ENCODE measurements at places on chromosomes 6 and 20.

DNA sequence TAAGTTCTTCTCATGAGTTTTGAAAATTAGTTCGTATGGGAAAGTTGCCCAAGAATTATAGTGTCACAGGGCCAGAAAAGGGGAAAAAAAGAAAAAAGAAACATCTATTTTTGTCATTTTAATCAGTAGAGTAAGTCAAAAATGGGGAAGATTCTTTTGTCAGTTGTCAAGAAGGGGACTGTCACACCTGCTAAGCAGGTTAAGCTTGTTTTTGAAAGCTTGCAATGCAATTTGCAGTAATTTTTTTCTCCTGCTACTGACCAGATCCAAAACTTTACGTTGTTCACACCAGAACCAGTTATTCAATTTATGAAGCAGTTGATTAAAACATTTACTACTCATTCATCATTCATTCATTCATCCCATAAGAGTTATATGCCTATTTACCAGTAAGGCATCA, 171.4 kb downstream of the SOX4 start:
- no peak for DNase-seq

GRCh38 chr6:136063096-136063495, 187.0 kb downstream of the MTFR2 start:
- no peak for DNase-seq

- DNase-seq, result no peak
Measured at GRCh38 chr20:3890999-3891929, 2.1 kb downstream of the PANK2 start.

- no peak for DNase-seq
Measured at GRCh38 chr6:97842521-97842920, 559.5 kb upstream of the MMS22L start.

- DNase-seq, result no peak
Measured at GRCh38 chr6:35083507-35083906, 57.6 kb downstream of the TCP11 start.

GRCh38 chr6:126657561-126658175, 317.8 kb downstream of the CENPW start:
- no peak for DNase-seq

- DNase-seq, result no peak
Measured at GRCh38 chr20:45359069-45359405, 3.9 kb upstream of the SYS1 start.

- peak; percentile 23 for DNase-seq
Measured at GRCh38 chr6:143232849-143233248, 172.2 kb downstream of the AIG1 start.

- no peak for DNase-seq
Measured at GRCh38 chr6:9985481-9985880, 429.4 kb downstream of the TFAP2A start.

DNA sequence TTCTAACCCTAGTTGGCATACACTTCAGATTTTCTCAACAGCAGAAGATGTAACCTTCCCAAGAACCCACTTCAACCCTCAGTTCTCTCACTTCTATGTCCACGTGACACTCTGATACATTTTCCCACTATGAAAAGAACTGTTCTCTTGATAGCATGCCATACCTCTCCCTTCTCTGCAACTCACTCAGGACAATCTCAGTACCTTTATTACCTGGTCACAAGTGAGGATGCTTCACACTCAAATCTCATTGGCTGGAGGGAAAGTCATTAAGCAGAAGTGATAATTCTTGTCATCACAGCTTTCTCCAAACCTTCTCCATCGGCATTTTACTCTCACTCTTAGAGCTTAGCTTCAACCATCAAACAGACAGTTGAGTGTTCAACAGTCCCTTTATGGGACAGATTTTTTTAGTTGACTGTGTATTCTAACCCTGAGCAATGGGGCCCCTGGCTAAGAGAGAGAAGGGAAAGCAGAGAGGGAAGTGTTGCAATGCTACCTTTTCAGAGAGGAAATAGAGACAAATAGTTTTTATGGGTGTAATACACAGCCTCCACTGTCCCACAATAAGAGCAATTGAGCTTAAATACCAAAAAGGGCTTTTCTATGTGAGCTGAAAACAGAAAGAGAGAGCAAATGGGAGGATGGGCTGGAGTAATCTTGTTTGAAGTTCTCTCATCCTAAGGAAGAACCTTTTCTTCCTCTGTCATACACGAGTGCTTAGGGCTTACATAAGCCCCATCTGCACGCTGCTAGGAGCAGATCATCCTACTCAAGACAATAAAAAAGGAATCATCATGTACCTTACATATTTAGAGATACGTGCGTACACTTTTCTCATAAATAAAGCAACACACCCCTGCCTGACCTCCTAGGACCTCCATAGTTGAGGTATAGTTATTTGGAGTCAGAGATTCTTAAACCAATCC, 16.0 kb downstream of the HLA-DPA1 start:
- no peak for DNase-seq

DNA sequence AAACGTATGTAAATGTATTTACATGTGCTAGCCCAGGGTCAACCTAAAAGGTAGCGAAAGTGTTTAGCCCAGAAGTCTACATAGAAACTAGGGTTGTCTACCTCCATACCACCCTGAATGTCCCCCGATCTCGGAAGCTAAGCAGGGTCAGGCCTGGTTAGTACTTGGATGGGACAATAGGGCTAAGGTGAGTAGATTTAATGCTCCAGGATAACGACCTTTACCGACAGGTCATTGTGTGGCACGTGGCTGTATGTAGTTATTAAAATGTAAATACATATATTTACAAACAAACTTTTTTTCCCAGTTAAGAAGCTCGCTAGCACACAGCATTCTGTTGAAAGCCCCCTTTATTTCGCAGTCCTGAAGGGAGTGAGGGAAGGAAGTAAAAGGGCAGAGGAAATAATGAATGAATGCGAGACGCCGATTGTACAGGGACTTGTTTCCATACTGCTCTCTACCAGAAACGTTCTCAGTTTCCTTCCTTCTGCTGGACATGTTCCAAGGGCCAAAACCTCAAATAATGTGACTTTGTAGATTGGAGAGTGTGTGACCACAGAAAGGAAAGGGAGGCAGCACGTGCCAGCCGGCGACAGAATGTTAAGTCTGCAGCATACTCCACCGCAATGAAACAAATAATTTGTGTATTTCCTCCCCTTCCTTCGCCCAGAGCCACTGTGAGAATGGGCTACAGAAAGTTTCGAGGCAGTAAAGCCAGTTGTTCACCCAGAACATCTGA, 612 bp downstream of the ADAT2 start:
- DNase-seq, result peak; percentile 18

GRCh38 chr6:155165029-155165710, 98.6 kb upstream of the CLDN20 start:
- DNase-seq, result no peak

- no peak for DNase-seq
Measured at GRCh38 chr6:7673063-7673536, 52.8 kb upstream of the BMP6 start.

GRCh38 chr6:111871725-111872400, 1.4 kb downstream of the FYN start:
- DNase-seq, result no peak

GRCh38 chr20:16272780-16273360, 300.4 kb downstream of the KIF16B start:
- no peak for DNase-seq

DNA sequence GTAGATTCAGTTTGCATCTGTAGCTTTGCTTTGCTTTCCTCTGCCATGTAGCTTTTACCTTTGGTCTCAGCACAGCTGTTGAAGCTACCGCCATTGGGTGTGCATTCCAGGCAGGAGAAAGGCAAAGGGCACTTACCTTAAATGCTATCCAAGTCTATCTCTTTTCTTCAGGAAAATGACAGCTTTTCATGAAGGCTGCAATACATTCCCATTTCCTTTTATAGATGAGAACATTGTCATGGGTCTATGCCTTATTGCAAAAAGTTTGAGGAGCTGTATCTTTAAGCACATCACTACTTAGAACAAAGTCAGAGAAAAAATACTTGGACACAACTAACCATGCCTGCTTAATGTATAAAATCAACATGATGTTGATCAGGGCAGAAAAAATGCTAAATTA, 266.8 kb downstream of the DOK5 start:
- DNase-seq, result no peak

GRCh38 chr6:15885624-15886023, 222.8 kb upstream of the DTNBP1 start:
- no peak for DNase-seq

DNA sequence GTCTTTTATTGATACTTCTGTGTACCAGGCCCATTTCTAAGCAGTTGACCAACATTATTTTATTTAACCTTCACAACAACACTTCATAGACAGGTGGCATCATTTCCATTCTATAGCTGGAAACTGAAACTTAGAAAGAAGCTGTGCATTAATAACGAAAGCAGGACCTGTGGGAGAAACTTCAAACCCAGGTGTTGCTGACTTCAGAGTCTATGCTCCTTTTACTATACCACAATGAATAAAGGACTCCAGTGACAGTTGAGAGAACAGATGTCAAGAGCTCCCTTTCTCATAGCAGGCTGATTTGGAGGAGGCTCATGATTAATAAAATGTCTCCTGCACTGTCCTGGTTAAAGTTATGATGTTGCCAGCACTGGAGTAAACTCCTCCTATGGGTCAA, 56.6 kb upstream of the POU3F2 start:
- no peak for DNase-seq

DNA sequence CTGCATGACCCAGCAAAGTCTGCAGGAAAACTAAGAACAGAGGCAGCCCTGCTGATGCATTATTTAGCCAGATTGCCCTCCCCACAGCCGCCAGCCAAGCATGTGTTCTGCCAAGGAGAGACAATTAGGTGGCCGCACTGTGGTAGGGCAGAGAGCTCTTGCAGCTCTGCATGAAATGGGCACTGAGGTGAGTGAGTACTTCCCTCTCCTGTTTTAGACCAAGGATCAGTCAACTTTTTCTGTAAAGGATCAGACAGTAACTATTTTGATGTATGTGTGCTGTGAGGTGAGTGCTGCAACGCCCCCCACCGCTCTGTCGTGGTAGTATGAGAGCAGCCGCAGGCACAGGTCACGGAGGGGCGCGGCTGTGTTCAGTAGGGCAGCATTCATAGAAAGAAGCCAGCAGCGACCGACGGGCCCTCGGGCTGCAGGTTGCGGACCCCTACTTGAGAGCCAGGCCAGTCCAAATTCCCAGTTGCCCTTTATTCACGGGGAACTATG, 23.8 kb upstream of the FAM50B start:
- no peak for DNase-seq

DNA sequence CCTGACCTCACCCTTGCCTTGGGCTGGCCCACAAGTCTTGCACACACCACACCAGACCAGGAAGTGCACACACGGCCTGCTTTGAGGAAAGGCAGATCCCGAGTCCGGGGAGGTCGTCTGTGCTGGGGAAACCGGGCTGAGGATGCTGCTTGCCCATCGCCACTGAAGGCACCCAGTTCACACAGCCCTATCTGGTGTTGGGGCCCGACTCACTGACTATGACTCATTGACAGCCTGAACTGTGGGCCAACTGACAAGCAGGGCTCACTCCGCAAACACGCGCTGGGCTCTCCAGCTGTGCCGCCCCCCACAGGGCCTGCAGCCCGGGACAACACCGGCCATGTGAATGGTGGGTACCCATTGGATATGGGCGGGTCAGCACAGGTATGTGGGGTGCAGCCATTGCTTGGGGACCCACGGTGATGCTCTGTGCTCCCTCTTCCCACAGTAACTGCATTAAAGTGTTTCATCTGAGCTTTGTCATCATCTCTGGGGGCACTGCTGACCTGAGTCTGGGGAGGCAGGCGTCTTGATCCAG, 1.6 kb downstream of the SAMD10 start:
- DNase-seq, result peak; percentile 57

GRCh38 chr20:49319208-49319809, 41.5 kb upstream of the ZNFX1 start:
- DNase-seq, result no peak

DNA sequence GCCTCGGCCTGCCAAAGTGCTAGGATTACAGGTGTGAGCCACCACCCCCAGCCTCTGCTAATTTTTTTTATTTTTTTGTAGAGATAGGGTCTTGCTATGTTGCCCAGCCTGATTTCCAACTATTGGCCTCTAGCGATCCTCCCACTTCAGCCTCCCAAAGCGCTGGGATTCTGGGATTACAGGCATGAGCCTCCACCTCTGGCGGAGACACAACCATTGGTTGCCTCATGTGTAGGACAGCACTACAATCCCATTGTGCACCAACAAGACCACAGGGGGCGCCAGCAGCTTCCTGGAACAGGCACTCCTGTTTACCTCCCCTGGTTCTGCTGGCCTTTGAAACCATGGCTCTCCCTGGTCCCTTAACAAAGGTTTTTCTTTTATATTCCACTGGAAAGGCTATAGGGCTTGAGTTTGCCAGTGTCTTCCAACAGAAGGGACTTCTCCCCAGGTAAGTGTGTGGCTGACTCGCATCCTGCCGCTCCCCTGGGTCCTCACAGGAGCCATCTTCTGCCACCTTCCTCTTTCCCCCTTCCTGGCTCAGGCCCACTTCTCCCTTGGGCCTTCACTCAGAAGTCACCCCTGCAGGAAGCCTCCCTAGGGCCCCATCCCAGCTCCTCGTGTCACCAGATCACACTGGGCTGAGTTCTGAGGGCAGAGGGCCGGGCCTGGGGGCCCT, 39.2 kb upstream of the TLDC2 start:
- peak; percentile 51 for DNase-seq

DNA sequence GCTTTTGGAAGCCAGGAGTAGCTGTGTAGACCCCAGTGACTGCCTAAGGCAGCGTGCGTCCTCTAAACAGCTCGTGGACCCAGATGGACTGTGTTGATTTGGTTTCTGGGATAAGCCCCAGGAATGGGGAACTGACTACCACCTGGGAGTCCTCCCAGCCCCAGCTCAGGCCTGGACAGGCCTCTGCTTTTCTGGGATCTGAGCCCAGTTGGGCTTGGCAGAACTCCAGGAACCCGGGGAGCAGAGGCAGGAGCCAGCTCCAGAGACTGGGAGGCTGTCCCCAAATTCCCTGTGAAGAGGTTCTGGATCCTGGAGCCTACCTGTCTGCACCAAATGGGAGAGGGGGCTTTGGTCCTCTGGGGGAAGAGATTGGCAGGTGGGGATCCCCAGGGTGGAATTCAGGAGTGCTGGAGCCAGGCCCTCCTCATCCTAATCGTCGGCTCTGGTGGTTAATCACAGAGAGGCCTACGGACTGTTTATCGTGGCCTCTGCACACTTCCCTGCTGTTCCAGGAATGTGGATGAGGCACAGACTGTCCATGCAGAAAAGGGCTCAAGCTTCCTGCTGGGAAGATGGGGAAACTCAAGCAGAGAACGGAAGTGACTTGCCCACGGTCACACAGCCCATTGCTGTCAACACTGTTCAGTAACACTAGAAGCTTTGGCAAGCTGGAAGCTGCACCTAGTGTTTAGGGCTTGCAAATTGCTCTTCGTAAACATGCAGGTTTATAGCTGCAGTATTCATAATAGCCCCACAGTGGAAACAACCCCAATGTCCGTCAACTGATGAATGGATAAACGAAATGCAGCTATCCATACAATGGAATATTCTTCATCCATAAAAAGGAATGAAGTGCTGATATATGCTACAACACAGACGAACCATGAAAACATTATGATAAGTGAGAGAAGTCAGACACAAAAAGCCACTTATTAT, 100.6 kb downstream of the KCNB1 start:
- no peak for DNase-seq

GRCh38 chr20:40710603-40711002, 21.6 kb upstream of the MAFB start:
- no peak for DNase-seq

- no peak for DNase-seq
Measured at GRCh38 chr6:5869261-5869660, 137.5 kb downstream of the NRN1 start.

- DNase-seq, result no peak
Measured at GRCh38 chr6:36075656-36076055, 48.0 kb downstream of the MAPK14 start.

GRCh38 chr6:75986935-75987334, 85.5 kb downstream of the IMPG1 start:
- DNase-seq, result no peak

GRCh38 chr6:82511546-82511945, 147.9 kb downstream of the TPBG start:
- no peak for DNase-seq

- no peak for DNase-seq
Measured at GRCh38 chr6:123888771-123889513, 85.3 kb downstream of the NKAIN2 start.

Measured in stimulated activated CD4-positive, alpha-beta T cell treated with anti-CD3 and anti-CD28 coated beads, Interleukin-4, amount 100 ng/mL, for 1 hour (primary cell).